ENCODE measurements at places on chromosomes 5 and 9. TPM values are rescaled to one million over a fixed set of nuclear protein-coding genes. Genes with fewer than 3 reads are reported as not detected.

Gene GABRA1
- not detected for polyA plus RNA-seq

Gene CDKN2B
- polyA plus RNA-seq = 1.2 TPM

Gene HTR4
- polyA plus RNA-seq = not detected

Gene MUSK
- polyA plus RNA-seq = not detected

Gene TAF1L
- polyA plus RNA-seq = not detected

Gene C9orf153
- polyA plus RNA-seq = not detected

Gene MBLAC2
- 0.96 TPM for polyA plus RNA-seq

Gene ASS1
- polyA plus RNA-seq = not detected

Gene PCDHB6
- polyA plus RNA-seq = not detected
